WTC11 (cell line): ENCODE measurements at places on chromosomes 2 and 18. TPM values are rescaled to one million over a fixed set of nuclear protein-coding genes. Genes with fewer than 3 reads are reported as not detected.

The RSAD2 gene
- not detected in 3 replicates for total RNA-seq

The SERPINB10 gene
- not detected in 3 replicates for total RNA-seq

The PCARE gene
- total RNA-seq, result not detected in 3 replicates

The HOXD13 gene
- total RNA-seq, result not detected in 3 replicates

The IL36G gene
- 0.32 TPM in 1 of 3 replicates, not detected in the others for total RNA-seq

The AKAIN1 gene
- total RNA-seq, result not detected in 3 replicates

The KCNF1 gene
- total RNA-seq, result 1.2 to 1.4 TPM (median 1.2 TPM) in 3 replicates

The MYO7B gene
- total RNA-seq, result 0.02 TPM in 1 of 3 replicates, not detected in the others

The GCG gene
- 0.14 TPM in 1 of 3 replicates, not detected in the others for total RNA-seq

The CYP27A1 gene
- total RNA-seq, result 5.6 to 9.3 TPM (median 8.1 TPM) in 3 replicates

The TDRD15 gene
- not detected in 3 replicates for total RNA-seq

DNA sequence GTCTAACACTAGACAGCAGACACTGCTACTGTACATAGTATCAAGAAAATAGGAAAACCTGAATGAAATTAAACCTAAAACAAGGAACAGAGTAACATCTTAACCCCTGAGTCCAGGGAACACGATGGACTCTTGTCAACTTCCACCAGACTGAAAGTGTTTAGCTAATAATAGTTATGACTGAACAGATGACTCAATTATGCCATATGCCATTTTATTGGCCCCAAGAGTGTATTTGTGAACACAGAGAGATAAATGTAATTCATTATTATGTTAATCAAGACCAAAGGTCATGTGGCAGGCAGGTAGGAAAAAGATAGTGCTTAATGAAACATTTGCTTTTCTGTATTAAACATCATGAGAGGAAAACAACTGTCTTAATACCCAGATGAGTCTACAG lies 58.0 kb downstream of the NYAP2 start:
- peaks cover 3% of the 10 kb centered on the region; the same call in 1 of the 2 replicates for H3K36me3 ChIP-seq
- peaks cover 33% of the 10 kb centered on the region for H3K4me1 ChIP-seq
- H3K4me3 ChIP-seq, result no peak overlapping the region
- no peaks in the 10 kb centered on the region for H3K27me3 ChIP-seq
- no peak for DNase-seq
- H3K27ac ChIP-seq, result no peak overlapping the region

DNA sequence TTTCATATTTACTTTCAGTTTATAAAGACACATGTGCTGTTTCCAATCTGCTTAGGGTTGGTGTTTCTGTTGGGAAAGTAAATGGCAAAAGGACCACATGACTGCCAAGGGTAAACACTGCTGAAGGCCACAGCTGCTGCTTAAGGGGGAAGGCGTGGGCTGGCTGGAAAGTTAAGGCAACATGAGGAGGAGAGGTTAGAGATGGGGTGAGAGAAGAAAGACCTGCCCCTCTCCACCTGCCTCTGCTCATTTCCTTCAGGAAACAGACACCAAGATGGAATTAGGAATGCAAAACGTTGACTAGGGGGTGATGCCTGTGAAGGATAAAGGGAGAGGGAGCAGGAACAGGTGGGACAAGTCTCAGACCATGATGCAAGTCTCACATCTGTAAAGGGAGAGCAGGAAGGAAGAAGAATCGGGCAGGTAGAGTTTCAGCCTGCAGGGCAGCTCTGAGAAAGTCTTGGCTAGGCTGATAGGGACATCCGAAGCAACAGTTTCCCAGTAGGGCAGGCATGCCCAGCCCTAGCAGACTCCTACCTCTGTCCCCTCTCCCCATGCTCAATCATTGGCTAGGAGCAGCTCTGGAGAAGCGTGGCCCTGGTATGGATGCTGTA lies 86.0 kb downstream of the CDC42EP3 start:
- H3K4me3 ChIP-seq, result no peak overlapping the region
- 0 out of 2 replicates have a peak, but pooled peaks cover under 1% of the 10 kb centered on the region for H3K36me3 ChIP-seq
- no peak for DNase-seq
- peak overlapping the region; percentile 67; the same call in 1 of the 2 replicates for H3K27ac ChIP-seq
- no peaks in the 10 kb centered on the region; the same call in 1 of the 2 replicates for H3K27me3 ChIP-seq
- H3K4me1 ChIP-seq, result peaks cover 62% of the 10 kb centered on the region

DNA sequence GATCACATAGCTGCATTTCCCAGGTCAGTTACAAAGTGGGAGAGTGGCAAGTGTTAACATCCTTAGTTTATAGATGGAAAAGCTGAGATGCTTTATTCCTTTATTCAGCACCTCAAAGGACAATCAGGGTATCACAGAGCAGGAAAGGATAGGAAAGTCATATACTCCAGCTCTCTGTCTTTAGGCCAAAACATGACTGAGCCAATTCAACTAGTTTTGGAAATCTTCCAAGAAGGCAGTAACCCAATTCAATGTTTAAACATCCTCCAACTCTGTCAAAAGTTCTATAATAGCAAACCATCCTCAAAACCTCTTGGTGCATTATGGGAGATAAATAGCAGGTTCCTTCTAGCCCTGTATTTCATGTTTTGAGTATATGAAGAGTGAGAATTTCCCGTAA lies 25.2 kb downstream of the CASP8 start:
- peaks cover 14% of the 10 kb centered on the region for H3K27me3 ChIP-seq
- peaks cover 6% of the 10 kb centered on the region for H3K36me3 ChIP-seq
- H3K4me3 ChIP-seq, result no peak overlapping the region
- no peak for DNase-seq

GRCh38 chr2:209579230-209579749 lies 155.4 kb downstream of the MAP2 start:
- H3K27ac ChIP-seq, result no peak overlapping the region
- no peaks in the 10 kb centered on the region for H3K36me3 ChIP-seq
- H3K4me1 ChIP-seq, result peaks cover 32% of the 10 kb centered on the region
- no peaks in the 10 kb centered on the region for H3K27me3 ChIP-seq
- H3K4me3 ChIP-seq, result peak overlapping the region; percentile 44; the same call in 1 of the 2 replicates

GRCh38 chr2:10831400-10831985 lies 18.9 kb upstream of the PDIA6 start:
- H3K4me1 ChIP-seq, result peaks cover 14% of the 10 kb centered on the region
- peaks cover 22% of the 10 kb centered on the region for H3K27me3 ChIP-seq
- no peak overlapping the region for H3K27ac ChIP-seq
- H3K4me3 ChIP-seq, result no peak overlapping the region
- DNase-seq, result no peak

DNA sequence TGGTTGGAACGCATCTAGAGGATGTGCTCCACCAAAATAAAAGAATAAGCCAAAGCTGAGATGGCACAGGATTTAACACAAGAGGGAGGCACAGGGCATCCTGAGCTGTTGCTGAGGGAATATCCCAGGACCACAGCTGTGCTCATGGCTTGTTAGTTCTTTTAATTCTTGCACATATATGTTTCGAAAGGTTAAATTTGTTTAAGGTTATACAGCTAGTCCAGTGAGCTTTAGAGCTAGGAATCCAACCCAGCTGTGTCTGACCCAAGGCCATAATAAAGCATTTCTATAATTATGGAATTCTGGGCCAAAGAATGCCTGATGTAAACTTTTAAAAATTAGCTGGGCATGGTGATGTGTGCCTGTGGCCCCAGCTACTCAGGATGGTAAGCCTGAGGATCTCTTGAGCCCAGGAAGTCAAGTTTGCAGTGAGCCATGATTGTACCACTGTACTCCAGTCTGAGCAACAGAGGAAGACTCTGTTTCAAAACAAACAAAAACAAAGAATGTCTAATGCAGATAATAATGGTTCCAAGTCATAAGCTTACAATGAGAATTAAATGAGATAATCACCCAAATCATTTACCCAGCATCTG lies 66.4 kb upstream of the CCBE1 start:
- H3K4me1 ChIP-seq, result no peaks in the 10 kb centered on the region
- H3K27ac ChIP-seq, result no peak overlapping the region
- H3K4me3 ChIP-seq, result no peak overlapping the region

GRCh38 chr2:240947607-240948006 lies 41.5 kb downstream of the CROCC2 start:
- no peaks in the 10 kb centered on the region for H3K27me3 ChIP-seq
- no peak overlapping the region for H3K4me3 ChIP-seq
- H3K27ac ChIP-seq, result peak overlapping the region; percentile 15; the same call in 1 of the 2 replicates
- H3K36me3 ChIP-seq, result no peaks in the 10 kb centered on the region

DNA sequence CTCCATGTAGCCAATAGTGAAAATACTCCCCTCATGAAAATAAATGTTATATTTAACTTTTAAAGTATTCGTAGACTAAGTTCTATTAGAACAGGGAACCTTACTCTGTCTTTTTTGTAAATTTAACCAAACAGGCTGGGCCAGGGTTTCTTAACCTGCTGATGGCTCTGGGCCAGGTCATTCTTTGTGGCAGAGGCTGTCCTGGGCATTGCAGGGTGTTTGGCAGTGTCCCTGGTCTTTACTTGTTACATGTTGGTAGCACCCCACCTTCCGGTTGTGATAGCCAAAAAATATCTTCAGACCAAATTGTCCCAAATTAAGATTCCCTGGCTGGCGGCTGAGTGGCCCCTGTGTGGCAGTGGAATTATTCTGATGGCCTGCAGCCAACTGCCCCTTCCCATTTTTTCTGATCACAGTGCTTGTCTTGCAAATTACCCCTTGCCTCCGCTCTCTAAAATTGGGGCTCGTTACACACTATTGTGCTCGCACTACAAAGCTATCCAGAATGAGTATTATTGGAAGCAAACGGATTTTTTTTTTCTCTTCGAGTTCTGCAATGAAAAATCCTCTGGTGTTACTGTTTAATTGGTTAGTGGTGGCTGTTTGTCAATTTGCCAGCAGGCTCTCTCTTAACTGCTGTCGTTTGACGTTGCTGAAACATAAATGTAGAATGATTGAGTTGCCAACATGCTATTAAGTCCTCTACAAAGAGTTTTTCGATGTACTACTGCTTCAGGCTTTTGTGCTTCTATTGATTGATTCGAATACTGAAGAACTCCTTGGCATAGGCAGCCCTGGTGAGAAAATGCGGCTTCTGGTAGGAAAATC lies 216.9 kb downstream of the SH3RF3 start:
- no peaks in the 10 kb centered on the region for H3K36me3 ChIP-seq
- peaks cover 11% of the 10 kb centered on the region for H3K4me1 ChIP-seq
- no peaks in the 10 kb centered on the region for H3K27me3 ChIP-seq
- no peak overlapping the region for H3K27ac ChIP-seq
- no peak for DNase-seq

GRCh38 chr18:13892098-13892497 lies 23.2 kb downstream of the MC2R start:
- no peak overlapping the region for H3K4me3 ChIP-seq
- H3K27me3 ChIP-seq, result no peaks in the 10 kb centered on the region
- DNase-seq, result no peak
- peaks cover 10% of the 10 kb centered on the region for H3K4me1 ChIP-seq
- no peak overlapping the region for H3K27ac ChIP-seq

- no peak overlapping the region for H3K4me3 ChIP-seq
- no peaks in the 10 kb centered on the region for H3K4me1 ChIP-seq
- peak overlapping the region; percentile 65; the same call in 1 of the 2 replicates for H3K27ac ChIP-seq
- no peaks in the 10 kb centered on the region for H3K27me3 ChIP-seq
- no peak for DNase-seq
These were observed 23.7 kb downstream of the ASB1 start for GRCh38 chr2:238450440-238450861.

GRCh38 chr2:109382951-109383350 lies 230.8 kb downstream of the SEPTIN10 start:
- no peaks in the 10 kb centered on the region for H3K36me3 ChIP-seq
- DNase-seq, result peak; percentile 20
- peaks cover 6% of the 10 kb centered on the region for H3K27me3 ChIP-seq
- no peak overlapping the region for H3K27ac ChIP-seq
- no peak overlapping the region for H3K4me3 ChIP-seq

GRCh38 chr2:176826984-176827668 lies 385.5 kb upstream of the HNRNPA3 start:
- no peaks in the 10 kb centered on the region; the same call in none of the 2 replicates for H3K27me3 ChIP-seq
- H3K27ac ChIP-seq, result no peak overlapping the region
- H3K36me3 ChIP-seq, result no peaks in the 10 kb centered on the region
- DNase-seq, result no peak
- peaks cover 6% of the 10 kb centered on the region for H3K4me1 ChIP-seq

- peak overlapping the region; percentile 35 for H3K27ac ChIP-seq
- H3K27me3 ChIP-seq, result no peaks in the 10 kb centered on the region
- DNase-seq, result no peak
- H3K36me3 ChIP-seq, result peaks cover 20% of the 10 kb centered on the region
- H3K4me3 ChIP-seq, result no peak overlapping the region
These were observed 73.9 kb downstream of the MTCL1 start for GRCh38 chr18:8779251-8779650.

GRCh38 chr18:51128533-51128932 lies 68.9 kb downstream of the MEX3C start:
- no peak for DNase-seq
- H3K4me1 ChIP-seq, result 0 out of 2 replicates have a peak, but pooled peaks cover under 1% of the 10 kb centered on the region
- H3K4me3 ChIP-seq, result no peak overlapping the region
- H3K27ac ChIP-seq, result no peak overlapping the region
- H3K36me3 ChIP-seq, result no peaks in the 10 kb centered on the region

DNA sequence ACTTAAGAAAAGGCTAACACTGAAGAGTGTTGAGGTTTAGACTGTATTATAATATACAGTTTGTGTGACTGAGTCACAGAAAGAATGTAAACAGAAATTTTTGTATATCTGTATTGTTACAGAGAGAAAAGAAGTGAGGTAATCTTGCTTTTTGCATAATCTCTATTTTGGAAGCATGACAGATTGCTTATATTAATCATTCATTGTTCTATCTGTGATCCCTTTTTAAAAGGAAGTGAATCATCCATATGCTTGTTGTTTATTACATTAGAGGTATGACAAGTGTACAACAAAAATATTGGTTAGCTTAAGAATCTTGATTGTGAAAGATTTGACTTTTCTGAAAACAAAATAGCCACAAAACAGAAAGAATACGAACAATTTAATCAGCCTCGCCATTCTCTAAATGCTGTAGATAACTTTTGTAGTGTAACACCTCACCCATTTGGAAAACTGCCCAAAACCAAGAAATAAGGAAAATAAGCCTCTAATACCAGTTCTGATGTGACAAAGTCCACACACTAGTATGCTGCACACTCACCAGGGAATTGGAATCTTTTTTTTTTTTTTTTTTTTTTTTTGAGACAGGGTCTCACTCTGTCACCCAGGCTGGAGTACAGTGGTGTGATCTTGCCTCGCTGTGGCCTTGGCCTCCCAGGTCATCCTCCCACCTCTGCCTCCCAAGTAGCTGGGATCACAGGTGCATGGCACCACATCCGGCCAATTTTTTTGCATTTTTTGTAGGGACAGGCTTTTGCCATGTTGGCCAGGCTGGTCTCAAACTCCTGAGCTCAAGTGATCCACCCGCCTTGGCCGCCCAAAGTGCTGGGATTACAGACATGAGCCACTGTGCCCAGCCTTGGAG lies 91.5 kb upstream of the LPIN2 start:
- no peak overlapping the region for H3K4me3 ChIP-seq
- H3K27ac ChIP-seq, result no peak overlapping the region
